ENCODE measurements at places on chromosomes 7 and 10. TPM values are rescaled to one million over a fixed set of nuclear protein-coding genes. Genes with fewer than 3 reads are reported as not detected.
A peak's percentile ranks its signal among the peaks of the same experiment; 100 is the strongest.

DNA sequence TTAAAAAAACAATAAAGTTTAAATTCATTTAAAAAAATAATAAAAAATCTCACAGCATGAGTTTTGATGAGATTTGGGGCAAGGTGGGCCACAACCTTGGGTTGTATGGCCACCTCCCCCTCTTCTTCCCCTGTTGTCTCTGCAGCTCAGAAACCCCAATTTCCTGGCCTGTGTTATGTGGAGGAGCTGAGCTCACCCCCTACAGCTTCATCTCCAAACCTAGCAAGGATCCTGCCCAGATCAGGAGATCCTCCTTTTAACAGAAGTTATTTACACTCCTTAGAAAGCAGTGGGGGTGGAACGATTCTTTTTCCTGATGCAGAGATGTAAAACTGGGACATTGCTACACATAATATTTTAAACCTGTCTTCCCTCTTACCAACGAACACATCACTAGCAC is 6.9 kb upstream of the SH2D4B start:
- peak; percentile 32 for DNase-seq
- peak overlapping the region; percentile 36 for H3K4me3 ChIP-seq
- H3K4me1 ChIP-seq: peaks cover 68% of the 10 kb centered on the region
- H3K36me3 ChIP-seq: peaks cover 28% of the 10 kb centered on the region

DNA sequence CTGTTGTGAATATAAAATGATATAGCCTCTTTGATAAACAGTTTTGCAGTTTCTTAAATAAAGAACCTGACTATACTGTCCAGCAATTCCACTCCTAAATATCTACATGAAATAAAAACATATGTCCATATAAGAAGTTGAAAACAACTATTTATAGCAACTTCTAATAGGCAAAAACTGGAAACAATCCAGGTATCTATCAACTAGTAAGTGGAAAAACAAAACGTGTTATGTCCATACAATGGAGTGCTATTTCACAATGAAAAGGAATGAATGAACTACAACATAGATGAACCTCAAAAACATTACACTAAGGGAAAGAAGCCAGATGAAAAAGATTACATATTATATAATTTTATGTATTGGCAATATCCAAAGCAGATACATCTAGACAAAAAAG is 268.9 kb downstream of the CSTF2T start:
- no peak for DNase-seq
- H3K27me3 ChIP-seq: no peaks in the 10 kb centered on the region
- no peak overlapping the region for H3K4me3 ChIP-seq
- H3K36me3 ChIP-seq: no peaks in the 10 kb centered on the region
- H3K27ac ChIP-seq: no peak overlapping the region
- no peaks in the 10 kb centered on the region for H3K4me1 ChIP-seq

- no peak overlapping the region for H3K27ac ChIP-seq
- H3K27me3 ChIP-seq: no peaks in the 10 kb centered on the region
- no peak for DNase-seq
- H3K4me3 ChIP-seq: no peak overlapping the region
- H3K36me3 ChIP-seq: peaks cover 27% of the 10 kb centered on the region
Measured at GRCh38 chr7:55488216-55488615, 84.1 kb downstream of the VOPP1 start.

DNA sequence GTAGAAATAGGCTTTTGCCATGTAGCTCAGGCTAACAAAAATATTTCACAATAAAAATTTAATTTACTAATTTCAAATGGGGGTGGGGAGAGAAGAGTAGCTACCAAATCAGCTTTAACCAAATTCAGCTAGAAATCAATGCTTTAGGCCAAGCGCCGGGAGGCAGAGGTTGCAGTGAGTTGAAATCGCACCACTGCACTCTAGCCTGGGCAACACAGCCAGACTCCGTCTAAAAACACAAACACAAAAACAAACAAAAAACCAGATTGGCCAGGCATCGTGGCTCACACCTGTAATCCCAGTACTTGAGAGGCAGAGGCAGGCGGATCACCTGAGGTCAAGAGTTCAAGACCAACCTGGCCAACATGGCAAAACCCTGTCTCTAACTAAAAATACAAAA is 9.4 kb downstream of the UBE2H start:
- peaks cover 7% of the 10 kb centered on the region for H3K4me1 ChIP-seq
- no peak overlapping the region for H3K4me3 ChIP-seq

- no peaks in the 10 kb centered on the region for H3K4me1 ChIP-seq
- peaks cover 11% of the 10 kb centered on the region for H3K27me3 ChIP-seq
- no peak overlapping the region for H3K4me3 ChIP-seq
- DNase-seq: no peak
- H3K27ac ChIP-seq: no peak overlapping the region
Measured at GRCh38 chr7:128895320-128895719, 15.2 kb downstream of the KCP start.

GRCh38 chr10:112838784-112839481 is 111.1 kb upstream of the TCF7L2 start:
- H3K27ac ChIP-seq: no peak overlapping the region
- H3K4me1 ChIP-seq: no peaks in the 10 kb centered on the region
- no peaks in the 10 kb centered on the region for H3K36me3 ChIP-seq
- no peak overlapping the region for H3K4me3 ChIP-seq

GRCh38 chr10:103736763-103737162 is 118.6 kb downstream of the SH3PXD2A start:
- no peaks in the 10 kb centered on the region for H3K27me3 ChIP-seq
- peak; percentile 32 for DNase-seq
- H3K27ac ChIP-seq: no peak overlapping the region
- no peak overlapping the region for H3K4me3 ChIP-seq

GRCh38 chr10:46234431-46235060 is 52.3 kb upstream of the ANTXRL start:
- no peak overlapping the region for H3K27ac ChIP-seq
- DNase-seq: no peak
- no peaks in the 10 kb centered on the region for H3K27me3 ChIP-seq
- no peak overlapping the region for H3K4me3 ChIP-seq
- peaks cover 9% of the 10 kb centered on the region for H3K36me3 ChIP-seq
- peaks cover under 1% of the 10 kb centered on the region for H3K4me1 ChIP-seq

DNA sequence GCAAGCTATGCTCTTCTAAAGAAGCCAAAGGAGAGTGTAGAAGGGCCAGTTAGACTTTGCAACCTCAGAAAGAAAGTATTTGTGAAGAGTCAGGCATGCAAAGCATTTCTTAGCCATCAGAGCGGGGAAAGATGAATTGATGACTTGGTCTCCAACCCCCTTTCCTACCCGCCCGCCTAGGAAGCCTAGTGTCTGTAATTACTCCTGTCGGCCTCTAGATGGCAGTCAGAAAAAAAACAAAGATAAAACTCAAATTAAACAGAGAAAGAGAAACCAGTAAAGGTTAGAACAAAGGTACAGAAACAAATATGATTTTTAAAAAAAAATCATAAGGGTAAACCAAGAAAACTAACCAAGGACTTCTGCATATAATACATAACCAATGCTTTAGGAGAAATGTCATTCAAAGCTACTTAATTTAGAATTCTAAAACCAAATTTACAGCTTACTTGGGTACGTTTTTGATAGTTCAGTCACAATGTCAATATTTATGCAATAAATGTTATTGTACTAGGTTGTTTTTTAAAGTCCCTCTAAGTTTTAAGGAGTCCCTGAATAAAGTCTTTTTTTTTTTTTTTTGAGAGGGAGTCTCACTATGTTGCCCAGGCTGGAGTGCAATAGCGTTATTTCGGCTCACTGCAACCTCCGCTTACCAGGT is 97.6 kb downstream of the LYZL1 start:
- H3K27me3 ChIP-seq: peaks cover 9% of the 10 kb centered on the region
- H3K27ac ChIP-seq: no peak overlapping the region
- no peaks in the 10 kb centered on the region for H3K36me3 ChIP-seq
- no peak overlapping the region for H3K4me3 ChIP-seq
- H3K4me1 ChIP-seq: peaks cover 8% of the 10 kb centered on the region

- no peaks in the 10 kb centered on the region for H3K27me3 ChIP-seq
- no peak overlapping the region for H3K27ac ChIP-seq
- no peaks in the 10 kb centered on the region for H3K4me1 ChIP-seq
- no peaks in the 10 kb centered on the region for H3K36me3 ChIP-seq
- no peak for DNase-seq
Measured at GRCh38 chr7:124722292-124722691, 43.3 kb downstream of the GPR37 start.

- no peak overlapping the region for H3K27ac ChIP-seq
- no peaks in the 10 kb centered on the region for H3K4me1 ChIP-seq
- no peaks in the 10 kb centered on the region for H3K36me3 ChIP-seq
Measured at GRCh38 chr7:64102656-64103400, 57.6 kb downstream of the ZNF727 start.

DNA sequence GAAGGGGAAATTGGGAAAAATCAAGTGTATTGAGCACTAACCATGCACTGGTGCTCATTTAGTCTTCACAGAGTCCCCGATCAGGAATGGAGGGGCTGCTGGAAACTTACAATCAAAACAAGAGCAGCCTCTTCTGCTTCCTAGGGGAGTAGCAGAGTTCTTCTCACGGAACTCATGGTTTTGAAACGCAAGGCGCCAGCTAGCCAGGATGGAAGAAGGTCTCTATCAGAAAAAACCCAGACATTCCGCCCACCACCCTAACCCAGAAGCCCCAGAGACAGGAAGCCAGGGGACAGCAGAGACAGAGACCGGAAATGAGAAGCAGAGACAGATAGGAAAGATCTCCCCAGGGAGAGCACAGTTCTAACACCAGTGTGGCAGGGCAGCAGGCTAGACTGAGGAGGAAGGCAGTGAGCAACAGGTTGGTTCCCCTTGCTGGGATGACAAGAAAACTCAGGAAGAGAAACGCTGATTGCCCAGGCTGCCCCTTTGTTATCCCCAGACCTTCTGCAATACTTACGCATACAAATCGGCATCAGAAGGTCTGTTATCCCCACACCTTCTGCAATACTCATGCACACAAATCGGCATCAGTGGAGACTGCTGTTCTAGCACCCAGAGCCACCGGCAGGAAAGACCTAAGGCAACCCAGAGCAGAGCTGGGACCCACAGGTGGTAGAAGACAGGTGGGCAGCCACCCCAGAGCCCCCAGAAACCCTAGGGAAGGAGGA is 99.2 kb downstream of the CPXM2 start:
- no peak overlapping the region for H3K4me3 ChIP-seq
- no peaks in the 10 kb centered on the region for H3K4me1 ChIP-seq
- no peak for DNase-seq
- no peaks in the 10 kb centered on the region for H3K27me3 ChIP-seq
- no peaks in the 10 kb centered on the region for H3K36me3 ChIP-seq

DNA sequence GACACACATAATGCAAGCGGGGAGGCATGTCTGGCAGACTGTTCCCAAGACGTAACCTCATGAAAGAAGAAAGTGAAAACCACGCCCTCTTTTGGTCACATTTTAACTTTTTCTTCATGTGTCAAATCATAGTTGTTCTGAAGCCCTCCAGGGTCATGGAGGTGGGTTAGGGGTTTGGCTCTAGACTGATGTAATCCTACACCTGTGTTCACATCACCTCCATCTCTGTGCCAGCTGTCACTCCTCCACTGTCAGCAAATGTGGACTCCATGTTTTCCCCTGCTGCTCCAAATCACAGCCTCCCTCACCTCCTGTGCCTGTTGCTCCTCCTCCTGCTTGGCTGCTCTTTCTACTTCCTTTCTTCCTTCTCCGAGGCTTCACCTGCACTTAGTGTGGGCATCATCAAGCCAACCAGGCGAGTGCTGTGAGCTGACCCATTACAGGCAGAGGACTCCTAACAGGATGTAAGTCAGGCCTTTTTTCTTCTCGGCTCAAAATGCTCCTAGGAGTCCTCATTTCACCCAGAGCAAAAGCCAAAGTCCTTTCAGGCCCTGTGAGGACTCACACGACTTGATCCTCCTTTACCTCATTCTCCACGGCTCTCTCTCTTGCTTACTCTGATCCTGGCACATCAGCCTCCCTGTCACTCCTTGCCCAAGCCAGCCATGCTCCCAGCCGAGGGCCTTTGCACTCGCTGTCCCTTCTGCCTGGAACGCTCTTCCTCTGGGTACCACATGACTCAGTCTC is 66.4 kb upstream of the IFRD1 start:
- H3K27ac ChIP-seq: no peak overlapping the region
- no peak for DNase-seq
- no peaks in the 10 kb centered on the region for H3K36me3 ChIP-seq
- peaks cover 15% of the 10 kb centered on the region for H3K27me3 ChIP-seq
- no peaks in the 10 kb centered on the region for H3K4me1 ChIP-seq

DNA sequence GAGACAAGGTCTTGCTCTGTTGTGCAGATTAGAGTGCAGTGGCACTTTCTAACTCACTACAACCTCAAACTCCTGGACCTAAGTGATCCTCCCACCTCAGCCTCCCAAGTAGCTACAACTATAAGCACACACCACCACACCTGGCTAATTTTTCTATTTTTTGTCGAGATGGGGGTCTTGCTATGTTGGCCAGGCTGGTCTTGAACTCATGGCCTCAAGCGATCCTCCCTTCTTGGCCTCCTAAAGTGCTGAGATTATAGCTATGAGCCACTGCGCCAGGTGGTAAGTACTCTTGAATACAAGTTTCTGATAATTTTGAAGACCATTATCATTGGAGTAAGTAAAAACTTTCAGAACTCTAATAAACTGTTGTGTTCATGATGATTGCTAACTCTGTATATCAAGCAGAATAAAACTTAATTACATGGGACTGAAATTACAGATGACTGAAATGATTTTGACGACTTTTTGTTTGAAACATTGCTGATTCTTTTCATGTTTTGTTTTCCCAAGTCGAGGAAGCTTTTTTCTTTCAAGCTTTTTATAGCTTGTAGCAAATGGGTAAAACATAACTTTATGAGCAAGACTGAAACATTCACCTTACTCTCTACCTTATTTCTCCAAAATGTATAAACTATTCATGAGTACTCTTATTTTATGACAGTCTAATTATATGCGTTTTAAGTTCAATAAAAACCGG is 14.6 kb downstream of the LARP4B start:
- DNase-seq: no peak
- H3K4me1 ChIP-seq: peaks cover 6% of the 10 kb centered on the region
- no peak overlapping the region for H3K27ac ChIP-seq
- H3K4me3 ChIP-seq: no peak overlapping the region
- peaks cover 32% of the 10 kb centered on the region for H3K36me3 ChIP-seq

GRCh38 chr7:101542527-101543241 is 86.4 kb downstream of the MYL10 start:
- no peaks in the 10 kb centered on the region for H3K27me3 ChIP-seq
- no peak overlapping the region for H3K4me3 ChIP-seq
- no peak overlapping the region for H3K27ac ChIP-seq
- H3K36me3 ChIP-seq: no peaks in the 10 kb centered on the region
- H3K4me1 ChIP-seq: no peaks in the 10 kb centered on the region
- DNase-seq: peak; percentile 71

ZNF365 gene
- 0.35 TPM for total RNA-seq

TMEM225B gene
- 1.9 TPM for total RNA-seq

GSAP gene
- 6.6 TPM for total RNA-seq

NPC1L1 gene
- total RNA-seq: not detected

IGFBP1 gene
- not detected for total RNA-seq

CRYGN gene
- not detected for total RNA-seq

GNAT3 gene
- not detected for total RNA-seq

HTRA1 gene
- total RNA-seq: not detected

AS3MT gene
- 0.15 TPM for total RNA-seq

PRF1 gene
- total RNA-seq: 136 TPM

BET1 gene
- 23.5 TPM for total RNA-seq

MBL2 gene
- total RNA-seq: not detected
